ENCODE measurements at places on chromosomes 16 and 17.
A peak's percentile ranks its signal among the peaks of the same experiment; 100 is the strongest.

- no peak for DNase-seq
These were observed 178.0 kb downstream of the RPTOR start for GRCh38 chr17:80722661-80723060.

GRCh38 chr16:9049241-9049640 is 42.2 kb upstream of the HAPSTR1 start:
- peak; percentile 58 for DNase-seq

- peak; percentile 76 for DNase-seq
These were observed 174.8 kb downstream of the PRKCB start for GRCh38 chr16:24010440-24011089.

- peak; percentile 30 for DNase-seq
These were observed 22.0 kb downstream of the TEX14 start for GRCh38 chr17:58669853-58670252.

All from fibroblast of pulmonary artery (primary cell).